ENCODE measurements at places on chromosomes 5 and 9.
A peak's percentile ranks its signal among the peaks of the same experiment; 100 is the strongest.

DNA sequence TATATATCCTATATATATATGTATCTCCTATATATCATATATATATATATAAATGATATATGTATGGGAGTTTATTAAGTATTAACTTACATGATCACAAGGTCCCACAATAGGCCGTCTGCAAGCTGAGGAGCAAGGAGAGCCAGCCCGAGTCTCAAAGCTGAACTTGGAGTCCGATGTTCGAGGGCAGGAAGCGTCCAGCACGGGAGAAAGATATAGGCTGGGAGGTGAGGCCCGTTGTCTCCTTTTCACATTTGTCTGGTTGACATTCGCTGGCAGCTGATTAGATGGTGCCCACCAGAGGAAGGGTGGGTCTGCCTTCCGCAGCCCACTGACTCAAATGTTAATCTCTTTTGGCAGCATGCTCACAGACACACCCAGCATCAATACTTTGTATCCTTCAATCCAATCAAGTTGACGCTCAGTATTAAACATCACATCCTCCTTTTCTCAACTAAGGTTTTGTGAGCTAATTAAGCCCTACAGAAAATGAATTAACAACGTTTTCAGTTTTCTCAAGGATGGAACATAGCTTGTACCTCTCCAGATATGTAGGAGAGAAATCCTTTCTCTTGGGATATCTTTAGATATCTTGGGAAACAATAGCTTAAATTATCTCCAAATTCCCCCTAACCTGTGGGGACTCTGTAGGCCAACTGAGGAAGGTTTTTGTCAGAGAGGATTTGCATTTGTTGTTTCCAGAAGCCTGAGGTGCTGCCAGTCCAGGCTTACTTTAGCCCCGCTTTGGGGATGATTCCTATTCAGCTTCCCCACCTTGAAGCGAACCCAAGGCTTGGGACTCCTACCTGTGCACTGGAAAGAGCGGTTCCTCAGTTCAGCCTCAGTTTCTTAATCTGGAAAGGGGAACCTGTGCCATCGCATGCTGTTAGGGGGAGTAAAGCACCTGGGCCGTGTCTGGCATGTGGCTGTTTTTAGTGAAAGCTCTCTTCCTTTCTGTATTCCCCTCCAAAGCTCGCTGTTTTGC, 163.2 kb downstream of the CACNA1B start:
- no peak for DNase-seq

DNA sequence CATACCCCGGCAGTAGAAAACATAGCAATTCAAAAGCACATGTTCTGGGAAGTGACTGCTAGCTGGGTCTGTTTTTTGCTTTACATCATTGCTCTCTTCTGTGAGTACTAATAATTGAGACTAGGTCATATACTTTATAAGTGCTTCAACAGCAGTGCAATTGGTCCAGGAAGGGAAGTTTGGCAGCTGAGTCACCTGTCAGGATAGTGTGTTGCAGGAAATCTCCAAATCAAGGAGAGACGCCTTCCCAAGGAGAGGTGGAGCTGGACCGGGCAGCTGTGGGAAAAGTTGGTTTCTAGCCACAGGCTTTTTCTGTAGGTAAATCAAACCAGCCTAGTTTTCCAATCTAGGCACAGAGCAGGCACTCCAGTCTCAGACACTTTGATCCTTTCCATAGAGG, 330.1 kb downstream of the ENC1 start:
- peak; percentile 50 for DNase-seq

GRCh38 chr5:157828105-157828943, 30.6 kb downstream of the CLINT1 start:
- DNase-seq = peak; percentile 17

DNA sequence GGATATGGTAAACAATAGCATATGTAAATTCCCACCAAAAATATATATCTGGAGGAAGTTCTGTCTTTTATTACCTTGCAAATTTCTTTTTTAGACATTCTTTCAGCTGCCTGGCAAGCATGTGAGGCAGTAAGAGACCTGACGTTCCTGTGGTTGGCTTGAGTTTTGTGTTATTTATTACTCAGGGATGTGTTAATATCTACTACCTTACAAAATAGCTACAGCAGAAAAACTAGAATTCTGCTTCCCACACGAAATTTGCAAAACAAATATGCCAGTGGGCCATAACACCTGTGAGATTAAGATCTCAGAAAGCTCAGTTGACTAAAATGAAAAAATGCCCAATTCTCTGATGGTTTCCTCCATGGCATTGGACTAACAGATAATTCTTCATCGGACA, 274.2 kb downstream of the TMEM167A start:
- DNase-seq = no peak

- no peak for DNase-seq
Observed at GRCh38 chr9:11038366-11038765, 425.6 kb upstream of the PTPRD start.

- DNase-seq = no peak
Observed at GRCh38 chr5:60765019-60765709, 65.2 kb upstream of the DEPDC1B start.

DNA sequence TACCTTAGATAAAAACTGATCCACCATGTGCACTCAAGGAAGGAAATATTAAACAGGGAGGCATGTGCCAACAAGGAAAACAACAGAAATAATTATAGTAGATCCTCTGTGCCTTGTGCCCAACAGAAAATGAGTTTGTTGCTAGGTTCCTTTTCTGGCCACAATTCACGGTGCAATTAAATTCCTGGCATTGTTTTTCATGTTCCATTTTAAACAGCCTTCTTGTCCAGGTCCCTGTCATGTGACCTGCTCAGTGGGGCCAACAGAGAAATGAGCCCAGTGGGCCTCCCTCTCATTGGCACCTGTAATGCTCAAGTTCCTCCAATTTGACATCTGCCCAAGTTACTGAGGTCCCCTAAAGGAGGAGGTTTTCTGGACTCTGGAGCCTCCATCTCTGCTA, 56.5 kb downstream of the SPOCK1 start:
- DNase-seq = no peak

- no peak for DNase-seq
Observed at GRCh38 chr5:178203670-178204181, 607 bp upstream of the HNRNPAB start.

GRCh38 chr9:117403848-117404247, 11.0 kb downstream of the ASTN2 start:
- DNase-seq = no peak

DNA sequence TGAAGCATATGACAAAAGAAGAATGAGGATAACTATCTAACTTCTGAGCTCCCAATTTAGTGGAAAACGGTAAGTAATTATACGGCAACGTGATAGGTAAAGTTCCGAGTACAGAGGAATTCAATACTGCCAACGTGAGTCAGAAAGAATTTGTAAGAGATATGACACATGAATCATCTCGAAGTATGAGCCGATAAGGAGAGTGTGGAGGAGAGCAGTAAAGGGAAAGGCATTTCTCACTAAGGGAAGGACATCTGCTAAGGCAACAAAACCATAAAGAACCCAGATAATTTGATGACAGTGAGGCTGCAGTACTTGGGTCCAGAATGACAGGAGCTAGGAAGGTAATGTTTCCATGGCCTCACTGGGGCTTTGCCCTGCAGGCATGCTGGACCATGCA, 11.0 kb downstream of the MPDZ start:
- DNase-seq = peak; percentile 17

DNA sequence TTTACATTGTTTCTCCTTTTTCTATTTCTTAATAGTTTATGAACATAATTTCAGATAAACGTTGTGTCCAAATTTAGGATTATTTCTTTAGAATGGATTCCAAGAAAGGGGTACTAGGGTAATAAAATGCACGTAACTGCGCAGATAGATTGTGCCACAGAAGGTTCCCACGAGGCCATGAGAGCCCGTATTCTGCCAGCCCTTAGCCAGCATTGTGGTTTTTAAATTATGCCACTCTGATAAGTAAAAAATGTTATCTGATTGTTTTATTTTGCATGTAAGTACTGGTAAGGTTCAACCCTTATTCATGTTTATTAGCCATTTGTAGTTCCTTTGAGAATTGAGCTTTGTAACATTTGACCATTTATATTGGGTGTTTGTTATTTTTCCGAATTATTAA, 88.7 kb downstream of the PRKACG start:
- DNase-seq = no peak

DNA sequence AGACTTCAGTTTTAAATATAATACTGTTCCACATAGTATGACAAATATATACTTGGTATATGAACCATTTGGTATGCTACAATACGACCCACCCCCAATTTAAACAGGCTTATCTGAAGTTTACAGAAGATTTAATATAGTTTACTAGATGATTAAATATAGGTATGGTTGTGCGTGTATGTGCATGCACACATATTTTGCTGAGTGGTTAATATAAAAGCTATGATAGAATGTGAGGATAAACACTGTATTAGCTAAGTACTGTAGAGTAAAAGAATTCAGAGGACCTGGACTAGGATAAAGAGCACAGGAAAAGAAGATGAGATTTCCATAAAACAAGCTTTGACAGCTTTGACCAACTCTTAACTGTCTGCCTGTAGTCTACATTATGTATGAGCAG, 356.7 kb downstream of the PDE4D start:
- DNase-seq = no peak

DNA sequence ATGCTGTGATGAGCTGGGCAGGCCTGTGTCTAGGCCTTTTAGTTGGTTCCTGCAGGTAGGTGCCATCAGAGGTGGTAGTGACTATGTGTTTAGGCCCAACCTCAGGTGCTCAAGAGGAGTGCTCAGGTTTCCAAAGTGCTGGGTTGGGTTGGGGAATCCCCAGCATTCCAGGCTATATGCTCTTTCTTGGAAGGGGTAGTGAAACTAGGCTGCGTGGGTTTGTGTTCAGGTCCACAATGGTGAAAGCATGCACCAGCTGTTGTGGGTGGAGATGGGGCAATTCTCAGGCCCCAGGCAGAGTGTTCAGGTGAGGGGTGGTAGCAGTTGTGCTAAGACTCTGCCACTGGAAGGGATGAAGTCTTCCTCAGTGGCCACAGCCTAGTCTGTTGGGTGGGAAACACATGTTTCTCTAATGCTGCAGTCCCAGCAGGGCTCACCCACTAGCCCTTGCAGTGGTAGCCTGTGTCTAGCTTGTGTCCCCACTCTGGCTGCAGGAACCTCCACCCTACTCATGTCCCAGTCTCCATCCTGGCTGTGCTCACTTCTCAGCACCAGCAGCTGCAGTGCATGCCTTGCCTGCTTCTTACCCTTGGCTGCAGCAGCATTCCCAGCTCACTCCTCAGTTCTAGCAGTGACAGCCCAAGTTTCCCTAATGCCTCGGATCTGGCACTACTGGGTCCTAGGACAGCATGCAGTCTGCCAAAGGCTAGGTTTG, 78.9 kb downstream of the FAM170A start:
- no peak for DNase-seq

GRCh38 chr9:134890155-134890495, 9.5 kb downstream of the FCN2 start:
- DNase-seq = no peak

GRCh38 chr9:15423231-15423985, 732 bp downstream of the SNAPC3 start:
- peak; percentile 22 for DNase-seq

DNA sequence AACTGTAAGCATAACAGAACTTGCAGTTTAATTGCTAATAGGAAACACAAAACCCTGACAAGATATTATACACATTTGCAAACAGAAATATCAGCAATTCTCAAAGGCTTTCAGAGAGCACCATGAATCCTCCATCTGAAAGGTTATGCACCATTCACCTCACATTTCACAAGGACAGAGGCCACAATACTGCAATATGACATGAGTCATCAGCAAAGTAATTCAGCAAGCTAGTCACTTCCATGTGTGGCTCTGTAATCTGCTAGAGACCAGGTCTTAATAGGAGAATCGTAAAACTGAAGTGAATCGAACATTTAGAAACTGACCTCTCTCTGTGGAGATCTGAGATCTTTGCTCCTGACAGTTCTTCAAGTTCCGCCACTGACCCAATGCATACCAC, 28.3 kb downstream of the IARS1 start:
- DNase-seq = no peak

- peak; percentile 25 for DNase-seq
Observed at GRCh38 chr5:72355706-72356299, 35.6 kb downstream of the PTCD2 start.

- no peak for DNase-seq
Observed at GRCh38 chr5:36041537-36041845, 25.2 kb downstream of the UGT3A2 start.

DNA sequence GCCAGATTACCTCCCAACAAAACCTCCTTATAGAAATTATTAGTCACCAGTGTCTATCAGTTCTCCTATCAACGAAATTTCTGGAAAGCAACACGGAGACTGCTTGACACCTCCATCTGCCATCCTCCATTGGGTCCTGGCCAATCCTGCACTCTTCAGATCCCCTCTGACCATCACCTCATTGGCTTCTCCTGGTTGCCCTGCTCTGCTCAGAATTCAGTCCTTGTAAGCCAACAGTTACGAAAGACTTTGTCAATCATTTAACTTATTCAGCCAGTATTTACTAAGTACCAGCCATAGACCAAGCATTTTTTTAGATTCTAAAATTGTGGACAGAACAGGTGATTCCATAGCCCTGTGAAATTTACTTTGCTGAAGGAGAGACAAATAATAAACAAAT, 228.5 kb downstream of the MARCHF11 start:
- no peak for DNase-seq

DNA sequence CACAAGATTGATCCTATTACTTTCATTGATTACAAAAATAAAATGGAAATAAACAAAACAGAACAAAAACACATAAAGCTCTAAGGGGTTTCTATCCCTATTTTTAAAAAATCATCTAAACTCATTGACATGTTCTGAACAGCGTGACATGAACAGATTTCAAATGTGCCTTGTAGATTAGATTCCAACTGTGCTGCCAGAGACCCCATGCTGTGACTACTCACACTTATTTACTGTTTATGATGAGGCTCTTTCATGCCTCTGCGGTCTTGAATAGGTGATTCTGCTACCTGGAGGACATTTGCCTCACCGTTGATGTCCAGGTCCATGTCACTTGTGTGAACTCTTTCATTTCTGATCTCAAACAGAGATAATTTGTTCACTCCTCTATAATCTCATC, 990.2 kb downstream of the CDH12 start:
- no peak for DNase-seq

GRCh38 chr5:167984951-167985350, 306.5 kb upstream of the WWC1 start:
- no peak for DNase-seq

GRCh38 chr5:166324372-166324771, 1967.1 kb upstream of the WWC1 start:
- no peak for DNase-seq

DNA sequence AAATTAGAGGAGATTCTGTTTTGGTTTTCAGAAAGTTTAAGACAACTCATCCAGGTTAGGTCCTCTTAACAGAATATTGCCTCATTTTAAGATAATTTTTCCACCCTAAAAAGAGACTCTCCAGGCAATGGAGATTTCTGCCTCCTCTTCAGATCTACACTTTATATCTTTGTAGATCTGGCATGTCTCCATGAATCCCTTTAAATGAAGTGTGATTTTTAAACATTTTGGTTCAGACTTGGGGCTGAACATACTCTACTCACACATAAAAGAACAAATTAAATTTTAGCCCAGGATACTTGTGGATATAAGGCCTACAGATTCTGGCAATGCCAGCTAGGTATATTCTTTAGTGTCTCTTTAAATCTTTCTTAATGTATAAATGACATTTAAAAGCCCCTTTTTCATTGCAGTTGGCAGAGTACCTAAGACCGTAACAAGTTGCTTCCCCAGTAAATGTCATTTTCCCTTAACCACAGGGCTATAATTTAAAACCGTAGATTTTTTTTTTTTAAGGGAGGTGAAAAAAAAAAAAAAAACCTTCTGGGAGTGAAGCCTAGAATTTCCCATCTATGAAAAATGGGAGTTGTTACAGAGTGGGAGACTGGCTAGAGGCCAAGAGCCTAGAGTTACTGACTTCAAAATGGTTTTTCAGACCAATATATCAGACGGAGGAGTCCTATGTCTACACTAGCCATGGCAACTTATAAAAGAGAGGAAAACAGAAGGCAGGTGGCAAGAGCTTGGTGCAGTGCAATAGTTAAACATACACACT, 207.8 kb upstream of the TARS1 start:
- DNase-seq = peak; percentile 84

Measured in fibroblast of skin of abdomen (primary cell).